Activated T-cell treated with anti-CD3 and anti-CD28 coated beads, Interleukin-2, amount 50 U/mL, for 48 hours (primary cell): ENCODE measurements at places on chromosomes 2 and 18.

- no peak for DNase-seq
Observed at GRCh38 chr18:48388478-48388877, 20.7 kb downstream of the ZBTB7C start.

DNA sequence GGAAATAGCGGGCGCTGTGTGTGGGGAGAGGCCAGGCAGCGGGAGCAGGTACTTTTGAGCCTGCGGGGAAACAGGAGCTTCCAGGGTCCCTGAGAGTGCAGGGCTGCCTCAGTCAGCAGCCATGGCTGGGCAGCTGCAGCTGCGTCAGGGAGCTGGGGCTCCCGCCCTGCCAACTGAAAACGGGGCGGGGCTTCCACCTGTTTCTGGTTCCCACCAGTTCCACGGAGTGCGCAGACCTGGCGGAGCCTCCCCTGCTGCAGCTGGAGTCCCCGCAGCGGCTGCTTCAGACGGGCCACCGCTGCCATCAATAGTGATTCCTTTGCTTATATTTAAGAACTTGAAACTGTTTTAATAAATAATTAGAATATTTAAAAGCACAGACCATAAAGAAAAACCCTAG lies 30.6 kb upstream of the RPRM start:
- DNase-seq: no peak

DNA sequence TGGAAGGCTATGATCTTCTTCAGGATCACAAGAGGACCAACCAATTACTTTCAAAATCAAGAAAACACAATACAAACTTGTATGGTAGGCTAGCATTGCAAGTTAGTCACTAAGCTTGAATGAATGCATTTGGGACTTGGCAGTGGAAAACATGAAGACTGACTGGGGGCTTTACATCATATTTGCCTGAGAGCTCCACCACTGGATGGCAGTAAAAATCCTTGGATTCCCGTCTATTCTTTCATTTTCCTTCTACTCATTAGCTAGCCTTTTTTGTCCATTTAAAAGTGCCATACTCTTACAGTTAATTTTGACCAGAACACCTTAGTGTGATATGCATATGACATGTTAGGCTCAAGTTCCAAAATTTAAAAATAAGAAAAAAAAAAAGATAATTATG lies 63.5 kb upstream of the RASGRP3 start:
- DNase-seq: no peak

DNA sequence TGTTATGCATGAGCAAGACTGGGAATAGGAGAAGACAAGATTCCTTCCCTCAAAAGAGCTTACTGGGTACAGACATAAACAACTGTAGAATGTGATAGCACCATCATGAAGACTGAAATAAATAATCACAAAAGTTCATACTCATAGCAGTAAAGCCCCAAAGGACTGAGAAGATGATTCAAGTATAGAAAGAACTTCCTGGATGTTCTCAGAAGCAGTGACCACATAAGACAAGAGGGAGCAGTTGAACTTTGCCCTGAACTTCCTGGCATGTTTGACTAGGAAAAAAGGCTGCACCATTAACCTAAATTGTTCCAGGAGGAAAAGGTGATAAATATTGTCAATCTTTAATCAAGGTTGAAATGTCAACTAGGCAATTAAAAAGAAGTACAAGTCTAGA lies 57.8 kb upstream of the CCDC141 start:
- no peak for DNase-seq

GRCh38 chr2:155815851-155816250 lies 516.7 kb downstream of the NR4A2 start:
- DNase-seq: no peak

- DNase-seq: no peak
Observed at GRCh38 chr2:235458839-235459273, 35.0 kb upstream of the AGAP1 start.

DNA sequence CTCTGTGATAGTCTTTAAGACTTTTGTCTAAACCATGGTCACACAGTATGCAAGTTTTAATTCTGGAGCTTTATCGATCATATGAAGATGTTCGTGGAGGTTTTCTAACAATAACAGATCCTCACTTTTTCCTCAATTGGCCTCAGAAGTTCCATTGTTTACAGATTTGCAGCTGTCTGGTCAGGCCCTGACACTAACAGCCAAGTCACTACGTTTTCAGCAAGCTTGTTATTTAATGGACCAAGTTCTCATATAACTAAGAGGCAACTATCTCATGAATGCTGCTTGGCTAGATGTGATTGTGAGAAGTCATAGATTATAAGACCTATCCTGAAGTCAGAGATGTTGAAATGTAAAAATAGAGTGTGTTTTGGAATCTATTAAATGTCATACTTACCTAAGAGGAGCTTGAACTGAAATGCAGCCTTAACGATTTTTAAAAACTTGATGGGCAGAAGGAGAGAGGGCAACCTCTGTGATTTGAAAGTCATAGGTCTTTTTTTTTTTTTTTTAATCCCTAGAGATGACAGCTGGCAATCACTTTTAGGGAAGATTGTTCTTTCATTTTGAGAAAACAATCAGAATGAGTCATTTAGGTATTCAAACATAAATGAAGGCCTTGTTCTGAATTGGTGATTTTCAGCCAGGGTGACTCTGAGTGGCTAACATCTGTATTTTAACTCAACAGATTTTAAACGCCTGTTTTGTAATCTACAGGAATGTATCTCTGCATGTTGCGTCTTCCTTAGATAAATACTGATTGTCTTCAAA lies 48.4 kb upstream of the NEMP2 start:
- DNase-seq: no peak

DNA sequence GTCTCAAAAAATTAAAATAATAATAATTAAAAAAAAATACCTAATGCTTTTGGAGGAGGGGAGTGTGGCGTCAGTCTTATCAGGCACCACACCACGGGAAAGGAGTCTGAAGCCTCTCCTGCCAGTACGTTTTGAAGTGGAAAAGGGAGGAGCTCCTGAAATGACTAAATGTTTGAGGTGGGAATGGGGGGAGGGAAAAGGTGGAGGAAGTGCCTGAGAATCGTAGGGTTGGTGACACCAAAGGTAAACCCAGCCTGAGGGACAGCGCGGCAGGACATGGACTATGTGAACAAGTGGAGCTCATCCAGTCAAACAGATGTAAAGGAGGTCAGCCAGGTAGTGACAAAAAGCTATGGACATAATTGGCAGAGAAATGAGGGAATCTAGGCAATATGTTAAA lies 42.2 kb upstream of the EPHA4 start:
- no peak for DNase-seq
